NCI-H2171 treated with DMSO at 0.1 percent for 48 hours (cell line): ENCODE measurements at places on chromosomes 11 and 22.

GRCh38 chr11:122059565-122059964, 56.5 kb downstream of the BLID start:
- no peak for DNase-seq

DNA sequence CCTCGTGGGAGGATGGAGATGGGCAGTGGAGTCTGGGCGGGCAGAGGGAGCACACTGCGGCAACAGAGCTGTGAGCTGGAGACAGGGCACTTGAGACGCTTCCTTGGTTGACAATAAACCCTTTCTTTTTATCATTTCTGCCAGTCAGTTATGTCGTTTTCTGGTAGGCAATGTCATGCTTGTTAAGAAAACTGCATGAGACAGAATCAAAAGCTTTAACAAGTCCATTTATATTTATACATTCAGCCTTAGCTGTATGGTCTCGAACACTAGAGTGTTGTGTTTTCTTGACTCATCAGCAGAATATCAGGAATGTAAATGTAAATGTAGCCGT, 31.9 kb downstream of the PPFIA1 start:
- no peak for DNase-seq

DNA sequence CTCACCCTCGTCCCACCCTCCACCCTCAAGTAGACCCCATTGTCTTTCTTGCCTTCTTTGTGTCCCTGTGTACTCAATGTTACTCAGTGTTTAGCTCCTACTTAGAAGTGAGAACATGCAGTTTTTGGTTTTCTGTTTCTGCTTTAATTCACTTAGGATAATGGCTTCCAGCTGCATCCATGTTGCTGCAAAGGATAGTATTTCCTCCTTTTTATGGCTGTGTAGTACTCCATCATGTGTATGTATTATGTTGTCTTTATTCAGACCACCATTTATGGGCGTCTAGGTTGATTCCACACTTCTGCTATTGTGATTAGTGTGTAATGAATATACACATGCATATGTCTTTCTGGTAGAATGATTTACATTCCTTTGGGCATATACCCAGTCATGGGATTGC, 73.6 kb downstream of the SIK2 start:
- DNase-seq, result no peak

GRCh38 chr11:57279116-57279515, 42.1 kb upstream of the APLNR start:
- no peak for DNase-seq

- no peak for DNase-seq
Measured at GRCh38 chr11:126645186-126645585, 289.7 kb downstream of the ST3GAL4 start.

DNA sequence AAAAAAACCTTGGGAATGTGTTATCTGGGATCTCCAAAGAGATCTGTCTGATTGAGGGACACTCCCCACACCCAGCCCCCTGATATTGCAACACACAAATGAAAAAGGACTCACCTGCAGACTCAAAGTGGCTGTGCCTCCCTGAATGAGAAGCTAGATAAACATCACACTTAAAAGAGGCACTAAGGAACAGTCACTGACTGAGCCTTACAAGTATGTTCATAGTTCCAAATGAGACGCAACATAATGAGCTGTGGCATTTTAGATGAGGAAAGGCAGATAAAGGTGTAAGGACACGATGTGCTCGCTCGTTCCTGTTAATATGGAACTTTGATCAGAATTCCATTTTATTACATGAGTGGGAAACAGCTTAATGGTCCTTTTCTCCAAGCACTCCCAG, 21.0 kb upstream of the CFAP300 start:
- DNase-seq, result no peak

DNA sequence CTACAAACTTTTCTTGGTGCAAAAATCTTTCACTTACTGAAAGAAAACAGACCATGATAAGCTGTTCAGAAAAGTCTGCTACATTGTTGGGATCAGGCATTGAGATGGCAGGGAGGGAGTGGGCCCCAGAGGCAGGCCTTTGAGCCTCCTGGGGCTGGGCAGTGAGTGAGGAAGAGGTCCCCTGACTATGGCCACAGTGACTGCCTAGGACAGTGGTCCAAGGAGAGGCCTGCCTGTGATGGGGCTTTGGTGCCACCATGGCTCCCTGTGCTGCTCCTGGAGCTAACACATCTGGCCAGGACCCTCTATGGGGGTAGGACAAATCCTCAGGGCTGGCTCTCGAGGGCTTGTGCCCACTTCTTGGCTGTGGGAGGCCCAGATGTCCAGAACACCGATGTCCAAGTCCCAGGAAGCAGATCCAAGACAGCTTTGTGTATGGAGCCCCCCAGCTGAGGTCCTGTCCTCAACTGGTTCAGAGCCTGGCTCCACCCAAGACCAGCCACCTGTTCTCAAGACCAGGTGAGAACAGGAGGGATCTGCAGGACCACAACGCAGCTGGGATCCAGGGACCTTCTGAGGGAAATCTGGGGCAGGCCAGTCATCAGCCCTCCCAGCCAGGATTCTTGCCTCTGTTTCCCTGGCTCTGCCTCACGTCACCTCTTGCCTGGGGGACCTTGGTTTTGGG, 36.9 kb downstream of the PPM1F start:
- DNase-seq, result no peak

DNA sequence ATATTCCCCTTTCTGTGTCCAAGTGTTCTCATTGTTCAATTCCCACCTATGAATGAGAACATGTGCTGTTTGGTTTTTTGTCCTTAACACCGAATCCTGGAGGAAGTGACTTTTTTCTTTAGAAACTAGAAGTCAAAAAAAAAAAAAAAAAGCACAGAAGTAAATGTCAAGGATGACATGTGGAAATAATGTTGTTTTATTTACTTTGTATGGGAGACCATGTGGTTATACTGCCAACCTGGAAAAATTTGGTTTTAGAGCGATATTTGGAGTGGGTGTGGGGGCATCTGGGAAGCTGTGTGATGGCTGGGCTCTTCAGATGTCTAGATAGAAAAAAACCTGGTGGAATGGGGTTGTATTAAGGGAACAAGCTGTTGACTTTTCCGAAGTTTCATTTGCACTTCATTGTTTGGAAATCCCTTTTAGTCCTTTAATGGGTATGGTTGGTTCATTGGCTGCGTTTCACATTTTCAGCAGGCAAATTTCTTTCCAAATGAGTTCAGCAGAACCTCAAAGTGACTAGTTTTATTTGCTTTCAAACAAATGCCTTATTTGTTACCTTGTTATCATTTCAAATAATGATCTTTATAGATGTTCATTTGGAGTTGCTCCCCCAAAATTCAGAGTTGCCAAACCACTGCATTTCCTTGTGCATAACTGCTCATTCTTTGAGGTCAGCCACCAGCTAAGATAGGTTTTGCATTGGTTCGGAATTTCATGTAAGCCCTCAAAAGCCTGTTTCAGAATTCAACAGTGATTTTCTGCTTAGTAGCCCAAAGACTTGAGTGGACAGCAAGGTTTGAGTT, 508.2 kb downstream of the METTL15 start:
- DNase-seq, result no peak

DNA sequence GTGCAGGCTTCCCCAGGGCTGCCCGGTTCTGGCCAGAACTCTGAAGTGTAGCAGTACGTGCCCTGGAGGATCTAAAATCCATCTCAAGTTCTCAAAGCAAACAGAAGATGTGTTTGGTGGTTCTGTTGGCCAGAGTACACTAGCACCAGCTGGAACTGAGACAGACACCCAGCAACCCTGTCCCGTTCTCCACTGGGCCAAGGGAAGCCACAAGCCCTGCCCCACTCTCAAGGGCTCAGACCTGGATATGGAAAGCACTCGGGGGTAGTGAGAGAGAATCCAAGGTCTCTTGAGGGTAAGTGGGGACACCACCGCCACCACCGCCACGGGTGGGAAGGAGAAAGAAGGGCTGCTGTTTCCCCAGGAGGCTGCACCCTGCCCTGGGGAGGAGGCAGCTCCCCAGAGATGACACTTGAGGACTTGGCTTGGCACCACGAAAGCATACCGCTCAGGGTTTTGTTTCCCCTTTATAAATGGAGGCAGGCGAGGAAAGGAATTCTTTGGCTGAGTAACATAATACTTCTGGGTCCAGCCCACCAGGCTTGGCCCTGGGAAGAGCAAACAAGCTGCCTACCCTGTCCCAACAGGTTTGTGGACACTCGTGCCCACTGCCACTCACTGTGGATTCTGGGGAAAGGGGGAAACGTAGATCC, 56.1 kb upstream of the POU2AF1 start:
- peak; percentile 52 for DNase-seq

- DNase-seq, result peak; percentile 86
Measured at GRCh38 chr22:38924347-38924952, 33.0 kb upstream of the APOBEC3A start.

DNA sequence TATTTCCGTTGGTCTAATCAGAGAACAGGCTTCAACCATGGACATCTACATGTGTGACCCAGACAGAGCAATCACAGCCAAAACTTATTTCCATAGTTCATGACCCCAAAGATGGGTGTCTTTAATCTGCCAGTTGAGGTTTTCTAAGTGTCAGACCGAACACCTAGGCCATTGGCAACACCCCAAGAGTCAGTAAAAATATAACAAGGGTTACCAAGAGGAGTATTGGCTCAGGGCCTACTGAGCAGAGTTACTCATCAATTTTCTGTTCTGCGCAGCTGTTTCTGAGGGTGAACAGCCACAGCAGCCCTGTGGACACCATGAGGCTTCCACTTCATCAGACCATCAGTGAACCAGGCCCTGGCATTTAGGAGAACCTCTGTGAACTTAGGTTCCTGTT, 18.8 kb downstream of the GUCD1 start:
- no peak for DNase-seq

GRCh38 chr11:74685905-74686304, 45.3 kb downstream of the CHRDL2 start:
- no peak for DNase-seq

DNA sequence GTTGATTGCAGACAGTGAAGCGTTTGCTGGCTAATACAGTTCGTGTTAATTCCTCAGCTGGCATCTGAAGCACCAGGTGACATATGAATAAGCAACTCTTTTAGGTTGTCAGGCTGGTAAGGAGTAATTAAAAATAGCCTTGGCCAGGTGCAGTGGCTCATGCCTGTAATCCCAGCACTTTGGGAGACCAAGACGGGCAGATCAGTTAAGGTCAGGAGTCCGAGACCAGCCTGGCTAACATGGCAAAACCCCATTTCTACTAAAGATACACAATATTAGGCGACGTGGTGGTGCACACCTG, 74.9 kb downstream of the CECR2 start:
- DNase-seq, result peak; percentile 31

GRCh38 chr11:125990244-125990643, 44.4 kb downstream of the VSIG10L2 start:
- peak; percentile 7 for DNase-seq

DNA sequence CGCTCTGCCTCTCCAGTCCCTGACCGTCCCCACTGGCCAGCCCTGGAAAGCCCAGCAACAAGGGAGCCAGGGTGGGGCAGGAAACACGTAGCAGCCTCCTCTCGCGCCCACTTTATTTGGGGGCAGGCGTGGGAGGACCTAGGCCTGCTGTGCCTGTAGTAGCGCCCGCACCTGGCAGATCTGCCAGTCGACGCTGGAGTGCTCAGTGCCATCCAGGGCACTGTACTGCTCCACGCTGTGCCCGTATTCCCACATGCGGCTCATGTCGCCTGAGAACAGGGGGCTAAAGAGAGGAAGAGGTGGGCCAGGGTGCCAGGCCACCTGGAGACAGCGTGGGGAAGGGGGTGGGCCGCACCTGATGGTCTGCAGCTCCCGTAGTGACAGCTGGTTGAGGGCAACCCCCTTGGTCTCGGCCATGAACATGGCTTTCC, 17.0 kb upstream of the DRICH1 start:
- DNase-seq, result no peak

DNA sequence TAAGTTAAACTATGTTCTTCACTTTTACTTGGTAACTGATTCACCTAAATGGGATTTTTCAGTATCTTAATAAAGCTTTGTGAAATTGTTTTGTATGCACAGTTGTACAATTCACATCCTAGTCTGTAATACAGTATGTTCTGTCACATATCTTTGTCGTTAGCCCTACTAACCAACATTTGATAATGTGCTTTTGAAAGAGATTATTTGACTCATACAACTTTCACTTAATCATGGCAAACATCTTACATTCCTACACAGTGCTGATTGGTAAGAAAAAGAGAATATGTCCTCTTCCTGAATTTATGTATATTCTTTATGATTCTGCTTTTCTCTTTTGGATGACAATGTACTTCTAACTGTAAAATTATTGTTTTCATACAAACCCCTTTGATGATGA, 234.5 kb downstream of the METTL15 start:
- no peak for DNase-seq

- DNase-seq, result no peak
Measured at GRCh38 chr11:114479331-114479730, 40.1 kb downstream of the REXO2 start.

DNA sequence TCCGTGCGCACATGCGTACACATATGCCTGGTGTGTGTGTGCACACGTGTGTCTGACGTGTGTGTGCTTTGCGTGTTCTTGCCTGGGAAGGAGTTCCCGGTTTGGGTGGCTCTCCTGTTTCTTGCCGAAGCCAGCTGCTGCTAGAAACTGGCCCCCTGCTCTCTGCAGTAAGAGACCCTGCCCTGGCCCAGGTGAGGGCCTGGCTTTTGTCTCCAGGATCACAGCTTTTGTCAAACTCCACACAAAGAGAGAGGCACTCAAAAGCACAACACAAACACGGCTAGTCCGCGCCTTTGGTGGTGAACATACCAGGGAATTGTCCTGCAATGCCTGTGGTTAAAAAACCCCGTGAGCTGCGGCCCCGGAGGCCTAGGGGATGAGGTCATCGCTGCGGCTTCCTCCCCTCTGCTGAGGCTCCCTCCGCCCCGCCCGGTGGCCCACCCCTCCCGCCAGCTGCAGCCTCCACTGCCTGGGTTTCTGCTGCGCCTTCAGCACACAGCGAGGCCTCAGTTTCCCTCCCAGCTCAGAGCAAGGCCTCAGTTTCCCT, 88.9 kb downstream of the KCNQ1 start:
- DNase-seq, result no peak

DNA sequence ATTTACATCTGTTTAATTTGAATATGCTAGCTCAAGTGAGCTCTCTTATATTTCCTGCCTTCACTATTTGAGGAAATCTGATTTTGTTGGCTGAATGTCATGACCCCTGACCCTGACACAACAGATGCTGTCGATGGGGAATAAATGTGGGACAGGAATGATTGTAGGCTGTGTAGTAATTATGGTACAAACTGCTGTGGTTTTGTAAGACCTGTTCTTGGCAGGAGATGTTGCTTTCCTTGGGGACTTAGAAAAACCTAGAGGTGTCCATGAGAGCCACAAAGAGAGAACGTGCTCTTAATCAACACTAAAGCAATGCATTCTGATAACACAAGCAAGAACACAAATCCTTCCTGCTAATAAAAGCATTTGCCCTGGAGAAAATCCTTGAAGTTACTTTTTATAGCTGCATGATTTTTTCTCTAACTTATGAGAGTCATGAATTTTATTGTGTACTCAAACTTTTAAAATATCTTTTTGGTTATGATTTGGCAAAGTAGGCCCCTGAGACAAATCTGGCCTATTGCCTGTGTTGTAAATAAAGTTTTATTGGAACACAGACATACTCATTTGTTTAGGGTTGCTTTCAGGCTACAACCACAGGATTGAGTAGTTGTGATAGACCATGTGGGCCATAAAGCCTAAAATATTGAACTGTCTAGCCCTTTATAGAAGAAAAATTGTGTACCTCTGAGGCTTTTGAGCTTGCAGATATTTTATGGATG, 90.2 kb downstream of the DDX10 start:
- DNase-seq, result peak; percentile 20

GRCh38 chr11:91023731-91024130, 800.9 kb upstream of the CHORDC1 start:
- DNase-seq, result peak; percentile 42
